ENCODE measurements at places on chromosomes 2 and 18.

GRCh38 chr2:44752761-44753160 lies 188.7 kb upstream of the SIX3 start:
- DNase-seq, result no peak

GRCh38 chr2:157843081-157843480 lies 33.0 kb downstream of the ACVR1 start:
- no peak for DNase-seq

- DNase-seq, result no peak
These were observed 169.3 kb downstream of the HDAC4 start for GRCh38 chr2:239231231-239232194.

GRCh38 chr2:121599963-121600651 lies 49.2 kb downstream of the CLASP1 start:
- DNase-seq, result no peak

GRCh38 chr2:43803113-43803512 lies 29.3 kb downstream of the DYNC2LI1 start:
- no peak for DNase-seq

GRCh38 chr18:69371729-69372128 lies 29.0 kb upstream of the DOK6 start:
- DNase-seq, result no peak

DNA sequence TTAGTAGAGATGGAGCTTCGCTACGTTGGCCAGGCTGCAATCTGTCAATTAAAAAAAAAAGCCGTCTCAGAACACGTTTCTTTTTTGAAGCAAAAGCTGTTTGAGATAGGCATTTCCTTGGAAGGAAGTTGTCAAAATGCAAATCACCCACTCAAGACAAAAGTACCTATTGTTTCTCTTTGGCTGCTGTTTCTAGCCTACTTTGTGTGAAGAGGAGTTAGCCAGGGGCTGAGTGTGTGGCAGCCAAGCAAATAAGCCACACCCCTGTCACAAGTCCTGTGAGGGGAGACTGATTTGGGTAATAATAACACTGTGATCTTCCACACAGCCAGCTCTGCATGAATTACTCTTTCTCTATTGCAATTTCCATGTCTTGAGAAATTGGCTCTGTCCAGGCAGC lies 47.4 kb upstream of the CDCA7 start:
- DNase-seq, result no peak

DNA sequence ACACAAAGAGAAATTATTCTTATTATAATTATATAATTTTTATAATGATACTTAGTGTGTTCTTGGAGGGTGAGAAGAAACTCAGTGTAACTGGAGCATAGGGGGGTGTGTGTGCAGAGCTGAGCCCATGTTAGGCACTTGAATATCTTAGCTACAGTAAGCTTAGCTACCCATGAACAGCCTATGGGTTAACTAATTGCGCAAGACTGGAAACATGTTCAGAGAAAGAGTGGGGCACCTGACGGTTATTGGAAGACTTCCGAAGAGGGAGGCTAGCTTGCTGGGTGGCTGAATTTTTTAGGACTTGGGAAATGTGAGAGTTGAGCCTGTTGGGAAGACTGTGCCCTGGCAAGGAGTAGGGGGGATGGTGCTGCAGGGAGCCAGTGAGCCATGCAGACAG lies 229.2 kb downstream of the SLC4A3 start:
- DNase-seq, result no peak

GRCh38 chr18:58861353-58861752 lies 3.3 kb upstream of the ZNF532 start:
- DNase-seq, result no peak

- no peak for DNase-seq
These were observed 95.3 kb upstream of the CAVIN2 start for GRCh38 chr2:191942090-191942738.
